ENCODE measurements at places on chromosomes 3 and 15. TPM values are rescaled to one million over a fixed set of nuclear protein-coding genes. Genes with fewer than 3 reads are reported as not detected.
A peak's percentile ranks its signal among the peaks of the same experiment; 100 is the strongest.

Gene RBM6
- 41.6 TPM for total RNA-seq

Gene PCOLCE2
- 0.63 TPM for total RNA-seq

Gene MAGEL2
- total RNA-seq: 0.97 TPM

Gene TXNRD3
- total RNA-seq: 4.7 TPM

Gene UROC1
- not detected for total RNA-seq

DNA sequence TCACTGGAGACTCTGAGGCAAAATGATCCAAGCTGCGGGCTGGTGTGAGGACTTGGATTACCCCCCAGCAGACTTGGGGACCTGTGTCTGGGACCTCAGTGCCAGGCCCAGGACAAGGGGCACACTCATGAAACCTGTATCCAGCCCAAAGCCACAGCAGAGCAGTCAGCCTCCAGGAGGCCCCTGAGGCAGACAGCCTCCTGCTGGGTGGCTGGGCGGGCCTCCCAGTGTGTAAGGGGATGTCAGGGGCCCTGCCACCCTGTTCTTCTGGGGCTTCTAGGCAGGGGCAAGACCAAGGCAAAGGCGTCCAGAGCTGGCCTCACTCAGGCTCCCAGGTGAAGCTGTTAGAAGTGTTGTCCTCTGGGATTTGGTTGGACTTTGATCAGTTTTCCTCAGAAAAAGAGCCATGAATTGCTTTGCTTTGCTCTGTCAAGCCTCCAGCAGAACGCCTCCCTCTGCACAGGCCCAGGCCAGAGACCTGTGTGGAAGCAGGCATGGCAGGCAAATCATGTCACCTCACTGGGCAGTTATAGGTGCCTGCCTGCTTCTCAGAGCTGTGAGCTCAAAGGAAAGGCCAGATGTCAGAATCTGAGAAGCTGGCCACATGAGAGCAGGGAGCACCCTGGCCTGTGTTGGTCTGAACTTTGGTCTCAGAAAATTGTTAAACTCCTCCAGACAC is 77.4 kb downstream of the SMAD6 start:
- DNase-seq: peak; percentile 13

- DNase-seq: peak; percentile 53
Observed at GRCh38 chr3:136819392-136819730, 435 bp downstream of the SLC35G2 start.

DNA sequence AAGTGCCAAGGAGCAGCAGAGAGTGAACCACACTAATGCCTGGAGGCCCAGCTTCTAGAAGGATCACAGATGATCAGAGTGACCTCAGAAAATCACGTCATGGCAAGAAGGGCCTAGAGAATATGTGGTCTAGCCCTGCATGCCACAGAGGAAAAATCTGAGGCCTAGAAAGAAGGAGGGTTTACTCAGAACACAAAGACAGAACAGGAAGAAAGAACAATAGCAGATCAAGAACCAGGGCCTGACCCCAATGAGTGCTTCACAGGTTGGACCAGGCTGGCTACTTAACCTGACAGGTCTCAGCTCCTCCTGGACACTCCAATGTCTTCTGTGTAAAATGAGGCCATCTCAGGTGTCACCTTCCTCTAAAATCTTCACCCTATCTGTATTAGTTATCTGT is 14.2 kb downstream of the RAB6B start:
- DNase-seq: no peak

DNA sequence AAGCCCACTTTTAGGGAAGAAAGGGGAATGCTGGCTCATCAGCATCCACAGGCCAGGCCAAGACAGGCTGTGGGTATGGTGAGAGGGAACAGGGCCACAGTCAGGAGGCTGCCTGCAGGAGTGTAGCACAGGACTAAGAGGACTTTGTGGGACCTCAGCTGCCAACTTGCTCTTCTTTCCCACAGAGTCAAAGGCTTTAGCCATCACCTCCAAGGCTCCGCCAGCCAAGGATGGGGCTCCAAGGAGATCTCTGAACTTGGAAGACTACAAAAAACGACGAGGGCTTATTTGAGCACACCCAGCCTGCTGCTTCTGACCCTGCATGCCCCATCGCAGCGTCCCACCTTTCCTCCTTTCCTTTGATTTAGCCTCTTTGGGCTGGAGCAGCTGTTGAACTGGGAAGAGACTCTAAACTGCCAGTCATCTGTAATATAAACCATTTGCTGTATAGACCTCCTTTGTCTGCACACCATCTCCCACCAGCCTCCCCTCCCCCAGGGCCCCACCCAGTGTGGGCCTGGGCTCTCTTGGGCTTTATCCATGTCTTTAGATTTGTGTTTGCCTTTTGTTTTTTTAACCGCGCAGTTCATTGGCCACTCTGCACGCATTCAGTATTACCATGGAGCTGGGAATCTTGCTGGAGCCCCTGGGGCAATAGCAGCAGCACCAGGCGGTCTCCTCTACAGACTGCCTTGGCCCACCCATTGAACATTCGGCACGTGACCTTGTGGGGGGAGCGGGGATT is 13.1 kb upstream of the ITPKA start:
- DNase-seq: no peak

DNA sequence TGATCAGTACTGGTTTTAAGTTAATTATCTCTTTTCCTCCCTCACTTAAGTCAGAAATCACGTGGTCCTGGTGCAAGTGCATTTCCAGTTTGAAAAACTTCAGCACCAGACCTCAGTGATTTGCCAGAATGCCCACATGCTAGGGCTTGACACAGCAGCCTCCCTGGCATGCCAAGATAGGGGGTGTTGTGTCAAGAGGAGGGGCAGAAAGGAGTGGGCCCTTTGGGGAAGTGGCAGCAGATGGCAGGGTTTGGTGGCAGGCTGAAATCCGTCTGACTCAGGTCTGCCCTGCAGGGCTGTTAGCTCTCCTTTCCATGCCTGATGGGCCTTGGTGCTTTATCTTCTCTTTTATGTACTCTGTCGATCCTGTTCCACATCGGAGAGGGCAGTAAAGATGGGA is 23.4 kb downstream of the PXK start:
- no peak for DNase-seq

DNA sequence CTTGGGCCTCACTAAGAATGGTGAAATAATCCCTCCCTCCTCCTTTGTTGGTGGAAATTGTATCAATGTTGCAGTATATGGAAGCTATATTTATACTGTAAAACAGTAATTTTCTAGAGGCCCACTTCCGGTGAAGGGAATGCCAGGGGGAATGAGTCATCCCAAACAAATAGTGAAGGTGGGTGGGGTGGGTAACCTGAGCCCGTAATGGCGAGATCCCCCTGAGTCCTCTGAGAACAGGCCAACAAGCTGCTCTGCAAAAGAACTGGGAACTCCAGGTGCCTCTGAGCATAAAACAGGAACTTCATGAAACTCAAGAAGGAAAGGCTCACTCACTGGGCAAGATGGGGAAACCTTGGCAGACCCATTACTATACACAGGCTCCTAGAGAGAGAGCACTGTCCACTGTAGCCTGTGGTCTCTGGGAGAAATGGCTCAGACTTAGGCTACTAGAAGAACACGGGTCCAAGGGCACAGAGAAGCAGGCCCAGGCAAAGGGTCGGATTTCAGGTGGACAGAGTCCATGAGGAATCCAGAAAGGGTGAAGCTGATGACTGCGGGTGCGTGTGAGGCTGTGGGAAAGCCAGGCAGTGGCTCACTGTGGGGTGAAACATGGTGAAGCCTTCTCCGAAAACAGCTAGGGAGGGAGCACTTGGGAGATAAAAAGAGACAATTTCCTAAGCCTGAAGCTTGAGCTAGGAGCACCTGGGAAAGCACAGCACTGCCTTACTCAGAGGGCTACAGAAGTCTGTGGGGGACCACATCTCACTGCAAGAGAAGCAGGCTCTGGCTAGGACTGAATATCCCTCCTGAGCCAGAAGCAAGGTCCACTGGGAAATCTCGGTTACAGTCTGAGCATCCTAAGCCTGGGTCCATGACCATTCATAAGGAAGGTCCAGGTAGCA is 19.8 kb downstream of the LARP6 start:
- no peak for DNase-seq

DNA sequence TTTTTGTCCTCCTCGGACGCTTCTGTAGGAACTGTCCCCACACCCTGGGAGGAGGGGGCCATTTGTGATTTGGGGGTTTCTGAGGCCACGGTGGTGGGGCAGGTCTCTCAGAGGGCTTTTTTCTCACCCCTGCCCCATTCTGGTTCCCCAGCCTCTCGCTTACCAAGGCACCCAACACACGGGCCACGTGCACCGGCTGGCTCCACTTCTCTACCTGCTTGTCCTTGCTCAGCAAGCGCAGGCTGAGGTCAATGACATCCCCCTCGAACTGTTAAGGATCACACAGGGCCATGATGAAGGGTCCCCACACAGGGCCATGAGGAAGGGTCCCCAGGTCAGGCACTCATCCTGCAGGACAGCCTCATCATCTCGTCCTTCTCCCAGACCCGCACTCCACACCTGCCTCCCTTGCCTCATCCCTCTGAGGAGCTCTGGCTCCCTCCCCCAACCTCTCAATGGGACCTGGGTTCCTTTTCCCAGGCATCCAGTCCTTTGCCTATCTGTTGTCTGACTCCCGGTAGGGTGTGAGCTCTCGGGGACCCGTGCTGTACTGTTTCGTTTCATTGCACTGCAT is 10.6 kb downstream of the EPB42 start:
- DNase-seq: no peak

GRCh38 chr15:60057554-60057953 is 53.4 kb downstream of the FOXB1 start:
- no peak for DNase-seq

DNA sequence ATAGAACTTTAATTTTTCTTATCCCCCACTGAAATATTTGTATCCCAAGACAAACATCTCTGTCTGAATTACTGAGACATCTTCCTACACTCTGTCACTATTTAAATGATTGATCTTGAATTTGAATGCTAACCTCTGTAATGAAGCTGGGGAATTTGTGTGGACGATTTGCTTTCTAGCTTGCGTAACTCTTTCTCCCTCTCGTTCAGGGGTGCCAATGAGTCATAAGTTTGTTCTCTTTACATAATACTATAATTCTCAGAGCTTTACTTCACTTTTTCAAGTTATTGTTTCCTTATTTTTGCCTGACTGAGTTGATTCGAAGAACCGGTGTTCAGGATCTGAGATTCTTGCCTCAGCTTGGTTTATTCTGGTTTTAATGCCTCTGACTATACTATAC is 783.3 kb upstream of the CADM2 start:
- no peak for DNase-seq

- DNase-seq: peak; percentile 49
Observed at GRCh38 chr3:179811321-179812095, 158.7 kb downstream of the USP13 start.

DNA sequence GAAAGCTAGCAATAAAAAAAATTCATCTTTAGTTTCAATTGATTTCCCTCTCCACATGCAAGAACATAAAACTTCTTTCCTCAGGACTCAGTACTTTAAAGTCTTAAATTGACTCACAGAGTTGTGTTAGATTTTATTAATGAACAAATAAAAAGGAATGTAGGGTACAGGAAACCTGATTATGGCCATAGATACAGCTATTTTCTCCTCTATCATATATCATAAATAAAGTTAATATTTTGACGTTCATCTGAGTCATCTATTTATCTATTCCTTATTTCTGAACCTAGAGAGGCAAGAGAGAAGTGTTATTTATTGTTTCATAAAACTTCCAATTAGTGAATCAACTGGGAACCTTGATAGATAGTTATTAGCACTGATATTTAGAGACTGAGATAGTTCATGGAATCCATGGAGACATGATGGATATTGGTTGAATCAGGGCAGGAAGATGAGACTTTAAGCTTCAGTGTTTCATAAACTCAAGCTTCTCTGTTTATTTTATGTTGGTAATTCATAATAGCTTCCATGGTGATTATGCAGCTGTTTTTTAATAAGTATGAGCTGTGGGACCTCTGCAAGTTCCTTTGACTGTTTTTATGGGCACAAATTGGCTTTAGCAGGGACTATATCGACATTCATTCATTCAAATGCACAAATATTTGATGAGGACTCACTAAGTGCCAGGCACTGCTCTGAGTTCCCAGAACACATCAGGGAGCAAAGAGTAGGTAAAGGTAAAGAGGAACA is 143.5 kb upstream of the TGFBR2 start:
- DNase-seq: no peak

GRCh38 chr3:28799084-28799483 is 450.5 kb upstream of the AZI2 start:
- DNase-seq: no peak

- no peak for DNase-seq
Observed at GRCh38 chr15:49370782-49371181, 52.3 kb upstream of the FGF7 start.

DNA sequence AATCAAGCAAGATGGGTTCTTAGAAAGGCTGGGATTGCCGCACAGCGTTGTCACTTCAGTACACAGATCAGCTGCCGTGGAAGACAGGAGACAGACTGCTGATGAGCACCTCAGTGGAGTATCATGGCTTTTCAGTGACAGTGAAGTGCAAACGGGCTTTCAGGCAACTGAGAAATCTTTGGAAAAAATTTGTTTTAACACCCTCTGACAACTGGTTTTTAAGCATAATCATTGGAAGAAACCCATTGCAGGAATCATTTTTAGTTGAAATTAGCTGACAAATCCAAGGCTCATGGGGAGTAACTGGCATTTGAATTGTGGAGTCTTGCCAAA is 418.8 kb downstream of the OTOL1 start:
- no peak for DNase-seq

- no peak for DNase-seq
Observed at GRCh38 chr15:52717924-52718323, 38.7 kb upstream of the ATOSA start.

DNA sequence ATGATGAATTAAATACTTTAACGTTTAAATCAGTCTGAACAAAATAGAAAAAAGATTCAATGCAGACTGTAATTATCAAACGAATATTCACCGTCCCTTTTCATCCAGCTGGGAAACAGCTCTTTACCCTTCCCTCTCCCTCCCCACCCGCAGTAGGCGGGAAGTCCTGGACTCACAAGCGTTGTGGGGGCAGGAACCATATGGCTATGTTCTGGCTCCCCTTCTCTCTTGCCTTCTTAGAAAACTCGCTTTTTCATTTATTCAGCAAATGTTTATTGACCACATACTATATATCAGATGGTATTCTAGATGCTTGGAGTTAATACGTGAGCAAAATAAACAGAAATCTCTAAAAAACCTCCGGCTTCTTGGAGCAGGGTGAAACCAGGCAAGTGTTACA is 715 bp upstream of the SCAPER start:
- no peak for DNase-seq

DNA sequence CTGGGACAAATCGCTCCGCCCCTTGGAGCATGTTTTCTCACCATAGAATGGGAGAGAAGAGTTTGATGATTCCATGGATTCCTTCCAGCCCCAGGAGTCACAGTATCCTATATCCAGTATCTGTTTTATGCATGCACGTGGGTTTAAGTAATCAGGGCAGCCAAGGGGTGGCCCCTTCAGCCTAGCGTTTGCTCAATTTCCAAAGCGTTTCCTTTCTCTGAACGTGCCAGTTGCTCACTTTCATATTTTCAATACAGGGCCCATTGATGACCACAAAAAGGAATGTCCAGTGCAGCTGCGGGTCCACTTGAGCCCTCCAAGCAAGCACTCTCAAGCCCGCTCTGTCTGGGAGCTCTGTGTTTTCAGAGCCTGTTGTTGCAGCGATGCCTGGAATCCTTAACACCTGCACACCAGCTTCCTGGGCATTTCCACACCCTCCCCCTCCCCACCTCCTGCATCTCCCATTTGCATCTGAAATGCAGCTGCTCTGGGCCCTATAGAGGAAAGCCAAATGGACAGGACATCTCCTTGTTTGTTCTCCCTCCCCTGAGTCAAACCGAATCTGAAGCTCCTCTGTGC is 164.3 kb upstream of the LPP start:
- DNase-seq: no peak
